ENCODE measurements at places on chromosomes 6 and 20.

- no peak for DNase-seq
Observed at GRCh38 chr6:128413291-128413690, 107.1 kb downstream of the PTPRK start.

- no peak for DNase-seq
Observed at GRCh38 chr20:58112017-58112781, 116.3 kb downstream of the ANKRD60 start.

GRCh38 chr6:143726015-143726647 lies 48.4 kb downstream of the PHACTR2 start:
- no peak for DNase-seq

DNA sequence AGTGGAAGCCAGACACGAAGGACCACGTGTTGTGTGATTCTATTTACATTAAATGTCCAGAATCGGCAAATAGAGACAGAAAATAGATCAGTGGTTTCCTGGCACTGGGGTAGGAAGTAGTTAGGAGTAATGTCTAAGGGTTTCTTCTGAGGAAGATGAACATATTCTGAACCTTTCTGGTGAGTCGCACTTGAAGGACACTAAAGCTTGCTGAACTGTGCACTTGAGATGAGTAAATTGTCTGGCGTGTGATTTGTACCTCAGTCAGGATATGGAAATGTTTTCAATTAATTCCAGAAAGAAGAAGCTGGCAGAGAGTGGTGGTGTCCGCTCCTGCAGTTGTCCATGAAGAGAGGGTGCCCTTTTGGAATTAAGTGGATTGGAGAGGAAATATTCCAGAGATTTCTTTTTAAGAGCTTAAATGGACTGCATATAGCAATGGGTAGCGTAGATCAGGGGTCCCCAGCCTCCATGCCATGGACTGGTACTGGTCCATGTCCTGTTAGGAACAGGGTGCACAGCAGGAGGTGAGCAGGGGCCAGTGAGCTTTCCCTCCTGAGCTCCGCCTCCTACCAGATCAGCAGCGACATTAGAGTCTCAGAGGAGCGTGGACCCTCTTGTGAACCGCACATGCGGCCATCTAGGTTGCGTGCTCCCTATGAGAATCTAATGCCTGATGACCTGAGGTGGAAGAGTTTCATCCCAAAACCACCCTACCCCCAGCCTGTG lies 12.4 kb upstream of the KIF25 start:
- no peak for DNase-seq

GRCh38 chr6:137873273-137873762 lies 6.3 kb downstream of the TNFAIP3 start:
- peak; percentile 60 for DNase-seq

DNA sequence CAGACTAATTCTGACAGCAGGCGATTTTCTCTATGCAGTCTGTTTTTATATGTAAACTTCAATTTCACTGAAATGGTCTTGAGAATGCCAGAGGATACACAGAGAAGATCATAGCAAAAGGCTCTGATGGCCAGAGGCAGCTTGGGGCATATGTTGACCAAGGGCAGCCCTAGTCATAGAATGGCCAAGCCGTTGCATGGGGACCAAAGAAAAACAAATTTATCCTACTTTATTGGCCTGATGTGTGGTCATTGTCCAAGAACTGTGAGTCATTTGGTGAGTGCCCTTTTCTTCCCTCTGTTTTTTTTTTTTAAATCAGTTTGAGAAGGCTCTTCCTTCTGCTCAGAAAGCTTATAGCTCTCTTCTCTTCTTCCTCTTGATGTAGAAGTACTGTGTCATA lies 5.8 kb downstream of the HDGFL1 start:
- no peak for DNase-seq

DNA sequence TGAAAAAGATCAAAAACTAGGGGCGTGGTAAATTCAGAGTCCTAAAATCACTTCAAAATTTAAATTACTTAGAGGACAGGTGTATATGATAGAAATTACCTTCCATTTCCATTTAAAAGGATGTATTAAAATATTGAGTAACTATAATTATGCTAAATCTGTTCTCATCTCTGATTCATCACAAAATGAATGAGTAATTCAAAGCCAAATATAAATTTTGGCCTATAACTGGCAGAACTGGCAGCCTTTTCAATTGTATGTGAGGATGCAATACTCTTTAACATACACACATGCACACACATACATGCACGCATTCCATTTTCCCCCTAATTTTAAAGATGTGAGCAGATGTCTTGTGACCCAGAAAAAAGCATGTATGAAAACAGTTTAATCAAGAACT lies 194.6 kb downstream of the EPM2A start:
- DNase-seq = no peak

DNA sequence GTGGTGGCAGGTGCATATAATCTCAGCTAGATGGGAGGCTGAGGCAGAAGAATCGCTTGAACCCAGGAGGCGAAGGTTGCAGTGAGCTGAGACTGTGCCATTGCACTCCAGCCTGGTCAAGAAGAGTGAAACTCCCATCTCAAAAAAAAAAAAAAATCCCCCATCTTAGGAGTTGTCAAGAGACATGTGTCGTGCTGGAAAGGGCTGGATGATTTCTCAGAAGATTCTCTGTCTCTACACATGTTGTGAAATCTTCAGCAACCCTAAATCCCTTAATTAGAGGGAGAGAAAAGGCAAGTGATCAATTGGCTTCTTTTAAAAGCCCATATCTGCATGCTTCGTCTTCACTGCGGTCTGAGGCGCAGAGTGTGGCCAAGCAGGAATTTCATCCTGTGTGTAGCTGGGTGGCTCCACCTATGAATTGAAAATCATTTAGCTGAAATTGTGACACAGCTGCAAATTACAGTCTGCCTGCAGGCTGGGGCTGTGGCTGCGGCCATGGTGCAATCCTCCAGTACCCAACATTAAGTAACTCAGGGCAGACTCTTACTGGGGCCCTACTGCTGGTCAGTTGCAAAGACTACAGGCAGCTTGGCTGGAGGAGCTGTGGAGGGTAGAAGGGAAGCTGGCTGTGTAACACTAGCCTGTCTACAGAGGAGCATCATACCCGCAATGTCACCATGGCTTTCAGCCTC lies 3.2 kb upstream of the TGM3 start:
- no peak for DNase-seq

- no peak for DNase-seq
Observed at GRCh38 chr6:144186817-144187625, 36.7 kb downstream of the STX11 start.

DNA sequence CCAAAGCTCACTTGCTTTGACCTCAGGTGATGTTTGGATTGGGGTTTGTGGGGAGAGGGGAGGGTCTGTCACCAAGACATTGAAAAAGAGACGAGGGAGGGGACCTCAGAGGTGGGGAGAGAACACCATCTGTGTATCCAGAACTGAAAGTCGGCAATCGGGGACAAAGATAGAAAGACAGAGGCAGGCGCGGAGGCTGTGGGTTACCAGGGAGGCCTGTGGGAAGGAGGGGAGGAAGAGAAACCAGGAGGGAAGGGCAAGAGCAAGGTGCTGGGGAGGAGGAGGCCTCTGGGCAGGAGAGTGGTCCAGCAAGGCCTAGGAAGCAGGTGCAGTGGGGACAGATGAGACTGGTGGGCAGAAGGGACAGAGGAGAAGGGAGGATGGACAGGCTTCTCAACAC lies 211.2 kb downstream of the CDC5L start:
- DNase-seq = no peak

GRCh38 chr6:74249658-74250057 lies 553.7 kb downstream of the CD109 start:
- DNase-seq = no peak

DNA sequence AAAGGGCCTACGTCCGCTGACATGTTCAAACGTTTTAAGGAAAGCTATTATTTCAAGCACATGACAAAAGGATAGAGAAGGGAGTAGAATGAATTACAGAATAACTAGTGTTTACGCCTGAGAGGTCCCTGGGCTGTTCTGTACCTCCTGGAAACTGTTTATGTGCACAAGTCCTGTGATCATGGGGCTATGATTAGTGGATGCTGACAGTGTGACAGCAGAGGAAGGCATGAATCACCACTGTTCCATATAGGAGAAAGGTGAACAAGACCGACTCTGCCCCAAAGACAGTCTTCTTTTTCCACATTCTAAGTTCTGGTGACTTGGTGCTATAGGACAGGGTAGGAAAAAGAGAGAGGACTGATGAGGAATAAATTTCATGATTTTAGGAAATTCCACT lies 249.2 kb upstream of the PRDM1 start:
- no peak for DNase-seq

GRCh38 chr20:1242530-1242929 lies 16.7 kb downstream of the RAD21L1 start:
- DNase-seq = no peak

DNA sequence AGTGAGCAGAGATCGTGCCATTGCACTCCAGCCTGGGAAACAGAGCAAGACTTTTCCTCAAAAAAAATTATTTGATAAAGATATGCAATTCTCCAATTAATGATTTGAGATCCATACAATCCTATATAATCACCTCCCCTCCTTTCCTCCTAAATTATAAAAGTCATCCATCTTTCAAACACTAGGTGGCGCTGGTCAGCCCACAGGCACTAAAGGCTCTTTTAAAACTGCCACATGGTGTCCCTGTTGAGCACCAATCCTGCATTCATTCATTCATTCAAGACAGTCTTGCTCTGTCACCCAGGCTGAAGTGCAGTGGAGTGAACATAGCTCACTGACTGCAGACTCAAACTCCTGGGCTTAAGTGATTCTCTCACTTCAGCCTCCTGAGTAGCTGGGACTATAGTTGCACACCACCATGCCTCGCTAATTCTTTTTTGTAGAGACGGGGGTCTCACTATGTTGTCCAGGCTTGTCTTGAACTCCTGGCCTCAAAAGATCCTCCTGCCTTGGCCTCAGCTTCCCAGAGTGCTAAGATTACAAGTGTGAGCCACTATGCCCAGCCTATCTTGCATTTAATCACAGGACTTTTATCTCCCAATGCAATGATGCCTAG lies 58.7 kb upstream of the SLC2A12 start:
- DNase-seq = no peak

Data from thyroid gland (tissue), 4 donors.